ENCODE measurements at places on chromosomes 7 and 10. TPM values are rescaled to one million over a fixed set of nuclear protein-coding genes. Genes with fewer than 3 reads are reported as not detected.

DNA sequence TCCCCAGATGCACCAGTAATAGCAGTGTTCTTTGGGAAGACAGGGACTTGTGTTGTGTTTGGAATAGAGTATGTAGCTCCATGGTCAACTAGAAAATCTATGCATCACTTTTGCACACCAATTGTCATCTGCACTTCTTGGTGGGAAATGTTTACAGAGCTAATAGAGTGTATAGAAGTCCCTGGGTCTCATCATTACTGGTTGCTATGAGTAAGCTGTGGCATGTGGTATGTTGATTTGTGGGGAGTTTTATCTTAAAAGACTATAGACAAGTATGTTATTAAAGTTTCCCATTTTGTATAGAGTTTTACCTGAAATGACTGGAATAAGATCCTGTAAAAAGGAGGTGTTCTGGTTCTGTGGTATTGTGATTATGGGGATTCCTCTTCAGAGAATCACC lies 55.4 kb upstream of the PRSS1 start:
- no peak for DNase-seq

DNA sequence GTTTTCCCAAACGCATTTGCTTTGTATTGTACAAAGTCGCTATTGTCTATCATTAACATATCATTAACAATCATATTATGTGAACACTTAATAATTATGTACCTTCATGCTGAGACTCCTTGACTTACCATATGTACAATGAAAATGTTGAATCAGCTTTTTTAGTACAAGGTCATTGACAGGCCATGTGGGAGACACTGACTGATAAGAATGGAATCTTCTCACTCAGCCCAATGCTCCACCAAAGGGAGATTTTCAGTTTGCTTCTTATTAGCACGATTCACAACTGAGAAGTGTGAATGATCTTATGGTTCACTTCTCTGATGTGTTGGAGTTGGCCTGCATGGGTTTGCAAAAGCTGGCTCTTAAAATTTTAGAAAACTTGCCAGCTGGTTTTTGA lies 253.5 kb upstream of the TEX47 start:
- DNase-seq = no peak

GRCh38 chr7:66055321-66055956 lies 20.2 kb upstream of the ASL start:
- DNase-seq = peak; percentile 32

DNA sequence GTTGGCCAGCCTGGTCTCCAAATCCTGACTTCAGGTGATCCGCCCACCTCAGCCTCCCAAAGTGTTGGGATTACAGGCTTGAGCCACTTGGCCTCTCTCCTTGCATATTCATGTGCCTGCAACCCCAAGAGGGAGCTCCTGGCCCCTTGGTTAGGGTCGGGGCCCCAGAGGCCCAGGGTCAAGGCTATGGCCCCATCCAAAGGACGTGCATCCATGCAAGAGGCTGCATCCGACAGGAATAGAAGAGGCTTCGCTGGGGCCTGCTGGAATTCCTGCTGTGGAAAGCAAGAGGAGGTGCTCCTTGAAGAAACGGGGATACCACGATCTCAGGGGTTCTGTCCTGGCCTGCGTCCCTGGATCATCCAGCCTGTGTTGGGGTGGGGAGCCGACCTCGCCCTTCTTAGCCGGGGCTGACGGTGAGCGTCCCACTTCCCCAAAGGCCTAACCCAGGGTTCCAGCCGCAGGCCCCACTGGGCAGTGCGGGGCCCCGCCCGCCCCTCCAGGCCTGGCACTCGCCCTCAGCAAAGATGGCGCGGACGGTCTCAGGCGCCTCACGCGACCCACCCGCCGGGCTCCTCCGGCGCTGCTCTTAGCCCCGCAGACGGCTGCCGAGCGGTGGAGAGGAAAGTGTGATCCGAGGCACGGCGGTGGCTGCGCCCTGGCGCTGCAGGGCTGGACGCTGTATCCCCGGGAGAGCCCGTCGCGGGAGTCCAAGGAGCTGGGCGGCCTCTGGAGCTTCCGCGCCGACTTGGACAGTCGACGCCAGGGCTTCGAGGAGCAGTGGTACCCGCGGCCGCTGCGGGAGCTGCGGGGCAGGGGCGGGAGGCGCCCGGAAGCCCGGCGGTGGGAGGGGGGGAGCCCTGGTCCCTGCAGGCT lies 54.7 kb downstream of the ZNF727 start:
- DNase-seq = no peak

- peak; percentile 43 for DNase-seq
Observed at GRCh38 chr10:92914478-92915325, 66.4 kb downstream of the EXOC6 start.

- DNase-seq = no peak
Observed at GRCh38 chr7:20249376-20249775, 32.2 kb upstream of the MACC1 start.

- no peak for DNase-seq
Observed at GRCh38 chr7:117014099-117014656, 60.9 kb downstream of the ST7 start.

GRCh38 chr10:46287846-46288477 lies 1.2 kb downstream of the ANTXRL start:
- no peak for DNase-seq

- no peak for DNase-seq
Observed at GRCh38 chr10:12689893-12690292, 311.6 kb downstream of the CCDC3 start.

DNA sequence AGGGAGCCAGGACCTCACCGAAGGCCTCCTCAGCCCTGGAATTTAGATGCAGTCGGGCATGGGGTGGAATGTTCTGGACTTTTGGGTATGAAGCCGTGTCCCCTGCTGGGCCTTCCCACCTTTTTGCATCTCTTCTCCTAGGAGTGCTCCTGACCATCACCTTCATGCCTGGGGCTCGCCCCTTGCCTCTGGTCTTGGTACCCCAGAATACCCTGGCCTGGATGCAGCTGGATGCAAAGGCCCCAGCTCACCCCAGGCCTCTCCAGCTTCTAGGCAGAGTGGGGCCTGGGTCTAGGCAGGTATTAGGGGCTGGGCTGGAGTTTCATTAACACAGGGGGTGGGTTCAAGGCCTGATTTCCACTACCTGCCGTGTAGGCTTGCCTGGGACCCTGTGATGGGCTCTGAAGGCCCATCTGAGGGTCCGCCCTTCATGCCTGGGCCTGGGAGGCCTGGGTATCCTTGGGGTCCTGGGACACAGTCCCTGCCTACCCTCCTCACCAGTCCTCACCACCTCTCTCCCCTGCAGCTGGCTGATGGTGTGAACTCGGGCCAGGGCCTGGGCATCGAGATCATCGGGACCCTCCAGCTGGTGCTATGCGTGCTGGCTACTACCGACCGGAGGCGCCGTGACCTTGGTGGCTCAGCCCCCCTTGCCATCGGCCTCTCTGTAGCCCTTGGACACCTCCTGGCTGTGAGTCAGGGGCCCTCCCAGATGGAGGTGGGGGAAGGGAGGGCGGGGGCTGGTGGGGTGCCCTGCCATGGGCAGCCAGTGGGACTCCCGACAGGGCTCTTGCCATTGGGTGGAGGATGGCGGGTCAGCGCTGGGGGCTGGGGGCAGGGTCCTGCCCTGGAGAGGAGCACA lies 10.1 kb downstream of the AQP1 start:
- DNase-seq = no peak

DNA sequence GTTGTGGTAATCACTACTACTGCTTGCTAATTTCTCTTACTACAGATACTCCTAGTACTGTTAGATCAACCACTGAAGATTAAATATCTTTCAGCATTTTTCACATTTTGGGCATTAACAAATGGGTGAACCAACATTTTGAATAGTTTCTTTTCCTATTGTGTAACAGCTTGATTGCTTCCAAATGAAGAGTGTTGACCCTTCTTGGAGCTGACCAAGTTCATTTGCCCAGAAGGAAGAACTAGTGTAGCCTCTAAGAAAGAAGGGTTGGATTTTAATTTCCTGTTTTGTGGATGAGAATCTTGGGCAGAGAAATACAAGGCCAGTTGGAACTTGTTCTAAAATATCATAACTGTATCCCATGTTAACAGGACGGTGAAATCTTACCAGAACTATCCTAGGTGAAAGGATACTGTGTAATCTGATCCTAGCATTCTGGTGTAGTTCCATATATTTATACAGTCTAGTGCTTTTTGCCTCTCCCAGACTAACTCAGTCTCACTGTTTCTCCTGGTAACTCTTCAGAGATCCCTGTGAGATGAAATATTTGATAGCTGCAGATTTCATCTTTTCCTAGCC lies 37.3 kb downstream of the SND1 start:
- DNase-seq = no peak

DNA sequence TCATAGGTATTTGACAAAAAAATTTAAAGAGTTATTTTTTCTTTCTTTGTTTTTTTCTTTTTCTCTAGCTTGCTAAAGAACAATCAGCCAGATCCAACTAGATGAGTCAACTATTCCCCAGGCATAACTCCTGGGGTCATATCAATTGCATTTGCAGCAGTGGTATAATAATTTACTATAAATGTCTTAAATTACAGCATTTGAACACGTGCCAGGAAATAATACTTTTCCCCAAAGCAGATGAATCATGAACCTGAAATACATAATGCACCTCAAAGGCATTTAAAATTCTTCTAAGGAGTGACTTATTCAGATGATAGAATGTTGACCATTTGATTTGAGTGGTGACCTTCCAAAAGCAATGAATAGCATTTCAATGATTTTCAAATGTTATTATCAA lies 190.1 kb downstream of the LRRTM3 start:
- DNase-seq = no peak

GRCh38 chr7:88686468-88687229 lies 72.9 kb upstream of the ZNF804B start:
- DNase-seq = no peak

DNA sequence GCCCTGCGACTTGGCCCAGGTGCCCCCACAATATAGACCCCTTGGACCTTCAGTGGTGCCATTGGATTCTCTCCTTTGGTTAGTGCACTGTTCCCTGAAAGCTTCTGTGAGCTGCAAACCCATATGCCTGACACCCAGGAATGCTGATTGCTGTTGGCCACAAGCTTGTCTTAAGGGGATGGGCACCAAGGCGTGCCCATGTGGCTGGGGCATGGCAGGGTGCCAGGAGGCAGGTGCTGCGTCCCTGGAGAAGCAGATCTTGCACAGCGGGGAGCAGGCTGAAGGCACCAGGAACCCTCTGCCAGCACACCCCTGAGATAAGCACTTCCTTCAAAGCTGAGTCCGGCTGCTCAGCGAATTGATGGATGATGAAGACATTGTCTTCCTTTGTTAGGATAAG lies 411.8 kb downstream of the SDK1 start:
- no peak for DNase-seq

GRCh38 chr10:77630507-77630848 lies 7.1 kb downstream of the KCNMA1 start:
- DNase-seq = no peak

DNA sequence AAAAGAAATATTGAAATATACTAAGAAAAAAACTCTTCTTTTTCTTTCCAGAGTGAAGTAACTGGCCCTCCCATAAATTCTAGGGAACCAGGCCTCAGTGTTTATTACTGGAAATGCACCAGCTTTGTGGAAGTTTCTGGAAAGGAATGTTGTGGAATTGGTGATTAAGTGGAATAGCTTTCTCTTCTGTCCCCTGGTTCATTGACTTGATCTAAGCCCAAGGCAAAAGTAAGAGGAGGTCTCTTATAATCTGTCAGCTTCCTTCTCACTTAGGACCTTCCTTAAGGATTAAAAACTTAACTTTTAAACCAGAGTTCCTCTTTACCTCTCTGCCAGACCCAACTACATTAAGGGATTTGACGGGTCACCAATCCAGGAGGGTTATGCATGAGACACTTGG lies 266.2 kb downstream of the SLC25A13 start:
- DNase-seq = no peak

GRCh38 chr10:625751-626711 lies 63.4 kb downstream of the DIP2C start:
- DNase-seq = no peak

GRCh38 chr10:15068802-15069201 lies 19.8 kb downstream of the ACBD7 start:
- DNase-seq = peak; percentile 31

- DNase-seq = no peak
Observed at GRCh38 chr7:158814637-158815036, 14.7 kb downstream of the ESYT2 start.

GRCh38 chr7:44654255-44654796 lies 47.9 kb downstream of the OGDH start:
- DNase-seq = no peak

- peak; percentile 9 for DNase-seq
Observed at GRCh38 chr10:99450624-99451498, 20.4 kb upstream of the GOT1 start.

DNA sequence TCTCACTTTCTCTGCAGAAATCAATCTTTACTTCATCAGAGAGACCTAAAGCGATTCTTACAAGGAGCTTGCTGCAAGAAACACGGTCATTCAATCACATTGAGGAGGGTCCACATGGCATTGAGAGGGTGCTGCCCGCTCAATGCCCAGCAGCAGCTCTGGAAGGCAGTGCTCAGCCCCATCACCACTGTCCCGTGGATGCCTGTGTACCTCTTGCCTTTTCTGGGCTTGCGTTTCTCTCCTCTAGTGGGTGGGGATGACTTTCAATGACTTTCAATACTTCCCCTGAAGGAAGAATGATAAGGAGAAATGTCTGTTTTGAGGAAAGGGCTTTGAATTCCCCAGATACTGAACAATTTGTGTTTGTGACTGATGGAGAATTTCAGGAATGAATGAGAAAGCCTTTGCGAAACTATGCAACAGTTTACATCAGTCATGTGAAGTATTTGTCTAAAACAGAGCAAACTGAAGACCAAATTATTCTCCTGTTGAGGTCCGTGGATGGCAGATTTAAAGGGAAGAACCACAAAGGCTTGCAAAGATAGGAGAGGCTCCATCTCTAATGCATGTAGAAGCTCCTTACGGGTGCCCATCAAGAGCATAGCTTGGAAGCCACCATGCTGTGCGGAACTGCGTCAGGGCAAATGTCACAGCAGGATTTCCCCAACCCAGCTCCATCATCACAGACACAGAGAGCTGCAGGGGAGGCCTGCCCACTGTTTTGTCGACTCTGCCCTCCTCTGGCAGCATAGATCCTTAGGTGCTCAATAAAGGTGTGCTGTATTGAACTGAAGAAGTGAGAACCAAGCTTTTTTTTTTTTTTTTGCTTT lies 6.6 kb upstream of the ZNF22 start:
- no peak for DNase-seq

GRCh38 chr7:2921653-2922347 lies 77.7 kb upstream of the GNA12 start:
- DNase-seq = no peak

- no peak for DNase-seq
Observed at GRCh38 chr10:93749218-93749799, 8.4 kb upstream of the LGI1 start.

- no peak for DNase-seq
Observed at GRCh38 chr7:90579181-90579688, 16.9 kb upstream of the CDK14 start.

DNA sequence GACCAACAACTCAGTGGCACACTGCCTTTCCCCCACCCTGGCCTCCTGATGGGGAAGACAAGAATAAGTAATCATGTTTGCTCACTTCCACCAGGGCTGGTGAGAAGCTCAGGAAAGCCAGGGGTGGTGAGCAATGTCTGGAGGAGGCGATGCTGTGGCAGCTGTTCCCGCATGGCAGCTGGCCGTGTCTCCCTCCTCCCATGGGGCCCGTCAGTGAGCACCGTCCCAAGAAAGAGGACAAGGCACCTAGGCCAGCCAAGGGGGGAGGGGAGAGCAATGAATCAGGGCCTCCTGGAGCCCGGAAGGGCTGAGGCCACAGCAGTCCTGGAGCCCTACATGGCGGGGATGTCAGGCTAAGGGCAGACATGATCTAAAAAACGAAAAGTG lies 69.2 kb upstream of the INSIG1 start:
- no peak for DNase-seq

The C10orf53 gene
- polyA plus RNA-seq = not detected

The PTN gene
- 78.5 TPM for polyA plus RNA-seq

The SUN1 gene
- 229 TPM for polyA plus RNA-seq

The ZNF467 gene
- polyA plus RNA-seq = 6.1 TPM

The OIT3 gene
- polyA plus RNA-seq = 8.2 TPM

The ZNF438 gene
- 16.0 TPM for polyA plus RNA-seq

The SGCE gene
- polyA plus RNA-seq = 141 TPM

The PNLIPRP3 gene
- polyA plus RNA-seq = not detected

Measured in muscle of back (tissue), 13 donors.